Neural progenitor cell (in vitro differentiated cells): ENCODE measurements at places on chromosomes 2 and 18.

DNA sequence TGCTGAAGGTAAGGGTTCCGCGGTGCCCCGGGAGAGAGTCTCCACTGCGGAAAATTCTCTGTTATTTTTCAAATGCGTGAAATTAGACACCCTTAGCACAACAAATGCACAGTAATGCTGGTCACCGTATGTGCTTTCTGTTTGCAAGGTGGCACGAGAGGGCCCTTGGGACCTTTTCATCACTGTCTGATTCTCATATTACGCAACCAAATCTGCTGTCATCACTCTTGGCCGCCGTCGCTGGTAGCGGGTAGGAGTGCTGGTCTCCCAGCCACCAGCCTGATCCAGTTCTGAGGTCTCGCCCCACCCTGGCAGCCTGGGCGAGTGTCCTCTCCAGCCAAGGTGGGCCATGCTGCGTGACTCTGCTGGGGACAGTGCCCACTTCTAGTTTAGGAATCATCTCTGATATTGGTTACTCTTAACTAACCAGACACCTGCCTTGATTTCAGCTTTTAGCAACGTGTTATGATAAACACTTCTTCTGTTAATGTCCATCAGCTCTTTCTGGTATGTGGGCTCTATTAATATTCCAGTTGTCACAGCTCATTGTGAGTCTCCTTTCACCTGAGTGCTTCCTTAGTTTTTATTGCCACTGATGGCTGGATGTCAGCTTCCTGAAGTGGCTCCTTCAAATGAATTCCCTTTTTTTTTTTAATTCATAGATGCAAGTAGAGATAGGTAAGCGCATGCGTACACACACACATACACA is 199.4 kb downstream of the GBX2 start:
- DNase-seq = no peak

- no peak for DNase-seq
Measured at GRCh38 chr2:237682151-237682550, 54.8 kb downstream of the LRRFIP1 start.

DNA sequence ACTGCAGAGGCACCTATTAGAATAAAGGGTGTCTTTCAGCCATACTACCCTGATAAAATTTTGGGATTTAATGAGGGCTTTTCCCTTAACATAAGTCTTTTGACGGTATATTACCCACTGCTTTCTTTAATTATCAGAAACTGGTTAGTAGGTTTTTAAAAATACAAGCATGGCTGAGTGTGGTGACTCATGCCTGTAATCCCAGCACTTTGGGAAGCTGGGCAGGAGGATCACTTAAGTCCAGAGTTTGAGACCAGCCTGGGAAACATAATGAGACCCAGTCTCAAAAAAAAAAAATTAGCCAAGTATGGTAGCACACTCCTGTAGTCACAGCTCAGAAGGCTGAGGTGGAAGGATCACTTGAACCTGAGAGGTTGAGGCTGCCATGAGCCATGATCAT is 16.1 kb downstream of the CPSF3 start:
- no peak for DNase-seq

DNA sequence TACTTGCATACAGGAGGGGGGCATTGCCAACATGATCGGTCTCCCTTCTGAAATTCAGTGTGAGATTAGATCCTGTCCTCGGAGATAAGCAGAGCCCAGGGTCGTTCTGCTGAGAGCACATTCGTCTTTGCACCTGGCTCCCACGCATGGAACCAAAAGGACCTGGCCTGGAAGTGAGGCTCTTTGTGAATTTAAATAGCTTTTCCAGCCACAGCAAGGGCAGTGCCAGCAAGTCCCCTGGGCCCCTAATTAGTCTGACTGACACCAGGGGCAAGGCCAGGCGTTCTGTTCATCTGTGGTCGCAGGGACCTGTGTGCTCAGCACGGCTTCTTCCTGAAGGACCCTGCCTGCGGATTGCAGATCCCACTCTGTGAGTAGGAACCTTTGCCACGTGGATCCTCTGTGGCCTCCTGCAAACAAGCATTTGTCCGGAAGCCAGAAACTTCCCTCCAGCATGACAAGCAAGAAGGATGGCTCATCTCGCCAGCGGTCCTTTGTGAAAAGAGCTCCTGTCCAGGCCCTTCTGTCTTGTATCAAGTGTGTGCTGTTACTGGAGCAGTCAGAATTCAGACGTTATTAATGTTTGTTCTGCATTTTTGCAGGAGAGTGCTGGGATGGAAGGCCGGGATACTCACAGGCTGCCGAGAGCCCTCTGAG is 128.7 kb downstream of the TPO start:
- no peak for DNase-seq

GRCh38 chr2:217555081-217555876 is 447.5 kb downstream of the TNS1 start:
- no peak for DNase-seq

DNA sequence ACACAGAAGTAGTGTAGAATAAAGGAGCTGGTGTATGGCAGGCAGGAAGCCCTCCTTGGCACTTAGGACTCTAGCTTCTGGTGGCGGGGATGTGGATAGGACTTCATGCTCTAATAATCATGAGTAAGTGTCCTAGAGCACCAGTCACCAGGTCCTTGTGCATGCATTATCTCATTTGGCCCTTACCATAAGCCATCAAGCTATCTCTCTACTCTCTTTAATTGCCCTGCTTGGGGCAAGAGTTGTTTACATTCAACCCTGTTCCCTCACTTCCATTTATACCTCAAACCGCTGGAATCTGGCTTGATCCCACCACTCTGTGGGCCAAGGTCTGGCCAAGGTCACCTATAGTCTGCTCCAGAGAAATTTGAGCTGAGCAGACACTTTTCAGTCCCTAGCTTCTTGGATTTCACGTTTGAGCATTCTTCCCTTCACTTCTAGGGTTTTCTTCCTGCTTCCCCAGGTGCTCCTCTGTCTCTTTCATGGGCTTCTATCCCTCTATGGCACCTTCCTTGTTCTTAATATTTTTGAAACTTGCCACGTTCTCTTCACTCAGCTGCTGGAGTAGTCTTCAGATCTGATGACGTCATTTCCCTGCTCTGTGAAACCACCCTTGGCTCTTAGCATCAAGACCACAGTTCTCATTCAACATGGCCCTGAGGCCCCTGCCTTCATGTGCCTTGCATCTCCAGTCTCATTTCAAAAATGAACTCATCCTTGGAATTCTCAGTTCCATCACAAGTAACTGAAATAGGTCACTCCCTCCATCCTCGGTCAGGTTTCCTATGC is 94.9 kb upstream of the GATA6 start:
- DNase-seq = no peak

- DNase-seq = peak; percentile 45
Measured at GRCh38 chr2:237483018-237483731, 3.9 kb upstream of the MLPH start.

- no peak for DNase-seq
Measured at GRCh38 chr2:106704798-106705197, 181.2 kb downstream of the ST6GAL2 start.

GRCh38 chr2:234189230-234189629 is 138.7 kb downstream of the SPP2 start:
- peak; percentile 53 for DNase-seq

DNA sequence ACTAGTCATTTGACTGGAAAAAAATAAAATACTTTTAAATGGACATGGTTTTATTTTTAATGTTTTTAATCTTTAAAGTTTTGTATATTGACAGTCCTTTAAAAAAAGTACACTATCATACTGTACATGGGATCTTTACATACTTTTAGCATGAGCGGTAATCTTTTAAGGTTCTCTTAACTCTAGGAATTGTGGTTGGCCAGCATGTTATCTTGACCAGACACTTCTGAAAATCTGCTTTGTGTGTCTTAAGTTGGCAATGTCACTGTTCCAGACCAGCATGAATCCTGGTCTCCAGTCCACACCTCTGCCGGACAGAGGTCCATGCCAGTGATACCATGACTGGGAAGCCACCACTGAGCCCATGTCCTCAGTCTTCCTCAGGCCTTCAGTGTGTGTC is 17.7 kb downstream of the ITGB1BP1 start:
- DNase-seq = no peak

DNA sequence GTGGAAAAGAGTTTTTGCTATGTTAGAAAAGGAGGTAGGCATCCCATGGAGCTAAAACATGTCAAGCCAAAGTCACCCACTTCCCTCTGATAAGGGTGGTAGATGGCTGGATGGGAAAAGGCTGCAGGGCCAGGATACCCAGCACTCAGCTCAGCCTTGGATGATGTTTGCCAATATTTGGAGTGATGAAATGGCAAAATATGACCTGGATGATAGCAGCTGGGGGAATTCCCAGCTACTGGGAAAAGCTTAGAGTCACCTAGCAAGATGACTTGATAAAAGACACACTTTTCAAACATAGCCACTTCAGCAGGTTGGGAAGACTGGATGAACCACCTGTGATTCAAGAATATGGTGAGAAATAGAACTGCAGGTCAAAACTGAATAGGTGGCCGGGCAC is 10.1 kb downstream of the RFX8 start:
- no peak for DNase-seq

- no peak for DNase-seq
Measured at GRCh38 chr2:59077981-59078531, 836.9 kb upstream of the FANCL start.

DNA sequence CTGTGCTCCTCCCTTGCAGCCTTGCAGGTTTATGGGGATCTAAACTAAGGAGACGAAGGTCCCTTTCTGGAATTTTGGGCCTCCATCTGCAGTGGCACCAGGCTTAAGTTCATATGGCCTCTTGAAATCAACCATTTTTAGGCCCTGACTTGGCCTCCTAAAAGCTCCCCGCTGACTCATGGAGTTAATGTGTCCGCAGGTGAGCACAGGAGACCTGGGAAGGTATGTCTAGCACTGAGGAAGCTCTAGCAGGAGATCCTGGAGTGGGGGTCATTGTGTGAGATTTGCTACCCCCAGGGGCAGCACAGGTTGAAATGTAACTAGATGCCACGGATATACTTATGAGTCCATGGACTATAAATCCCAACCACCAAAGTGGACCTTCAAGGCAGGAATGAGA is 95.9 kb upstream of the CELF4 start:
- DNase-seq = no peak

DNA sequence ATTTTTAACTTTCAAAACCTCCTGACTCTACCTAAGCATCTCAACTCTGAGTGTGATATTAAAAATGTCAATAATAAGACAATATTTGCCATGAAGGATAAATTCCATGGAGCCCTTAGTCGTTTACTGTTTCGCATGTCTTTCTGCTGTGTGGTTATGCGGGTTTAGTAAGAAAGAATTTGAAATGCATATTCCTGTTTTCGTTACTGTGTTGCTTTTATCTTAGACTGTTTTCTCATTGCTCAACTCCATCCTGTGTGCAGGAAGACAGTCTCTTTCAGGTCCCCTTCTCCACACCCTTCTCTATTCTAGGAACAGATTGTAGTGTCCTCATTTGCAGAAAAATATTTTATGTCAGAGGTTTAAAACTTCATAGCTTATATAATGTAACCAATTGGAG is 82.5 kb upstream of the MAP3K20 start:
- DNase-seq = no peak

- DNase-seq = no peak
Measured at GRCh38 chr2:158817588-158817987, 22.5 kb downstream of the DAPL1 start.

DNA sequence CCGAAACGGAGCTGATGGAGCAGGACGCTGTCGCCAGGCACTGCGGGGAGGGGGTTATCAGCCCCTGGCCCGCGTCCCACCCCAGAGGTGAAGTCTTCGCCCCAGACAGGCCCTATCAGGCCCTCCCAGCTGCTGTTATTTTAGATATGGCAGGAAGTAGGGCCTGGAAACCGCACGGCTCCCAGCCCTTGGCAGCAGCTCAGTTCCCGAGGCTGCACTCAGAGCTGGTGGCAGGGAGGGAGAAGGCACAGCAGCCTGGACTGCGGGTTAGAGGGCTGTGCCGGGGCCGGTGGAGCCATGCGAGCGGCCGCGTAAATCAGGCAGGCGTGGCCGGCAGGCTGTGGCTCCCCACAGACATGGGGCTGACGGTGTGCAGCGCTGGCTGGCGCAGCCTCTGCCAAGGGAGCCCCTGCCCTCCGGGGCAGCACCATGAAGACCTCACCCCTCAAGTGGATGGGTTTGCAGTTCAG is 111.4 kb downstream of the NFATC1 start:
- no peak for DNase-seq

- no peak for DNase-seq
Measured at GRCh38 chr18:73446502-73446901, 578.7 kb upstream of the NETO1 start.

DNA sequence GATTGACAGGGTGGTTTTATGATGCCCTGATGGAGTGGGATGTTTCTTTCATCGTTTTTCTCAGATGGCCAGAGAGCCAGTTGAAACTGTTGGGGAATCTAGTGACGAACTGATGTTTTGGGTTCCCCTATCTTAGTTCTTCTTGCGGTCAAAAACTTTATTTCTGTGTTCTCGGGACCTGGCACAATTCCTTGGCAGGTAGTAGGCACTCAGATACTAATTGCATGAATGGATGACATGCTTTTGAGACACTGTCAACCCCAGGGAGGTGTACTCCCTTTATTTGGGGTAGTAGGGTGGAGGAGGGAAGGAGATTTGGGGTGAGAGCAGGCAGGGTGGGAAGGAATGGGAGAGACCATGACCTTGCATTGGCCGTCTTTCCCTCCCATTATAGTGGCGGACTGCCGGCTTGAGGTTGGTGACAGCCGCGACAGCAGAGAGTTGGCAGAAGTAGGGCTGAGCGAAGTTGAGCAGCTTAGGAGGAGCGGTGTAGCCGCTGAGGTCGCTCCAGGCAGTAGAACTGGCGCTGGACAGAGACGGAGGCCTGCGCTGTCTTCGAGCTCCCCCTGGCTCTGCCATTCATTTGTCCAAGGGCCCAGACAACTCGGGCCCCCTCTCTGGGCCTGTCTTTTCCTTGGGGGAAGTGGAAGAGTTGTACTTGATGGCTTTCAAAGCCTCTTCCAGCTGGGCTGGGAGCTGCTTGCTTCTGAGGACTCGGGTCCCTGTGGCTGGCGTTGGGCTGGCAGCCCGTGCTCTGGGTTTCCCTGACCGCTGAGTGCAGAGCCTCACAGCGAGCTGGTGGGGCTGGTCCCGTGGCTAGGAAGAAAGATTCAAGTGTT is 2.6 kb downstream of the TET3 start:
- DNase-seq = peak; percentile 54

DNA sequence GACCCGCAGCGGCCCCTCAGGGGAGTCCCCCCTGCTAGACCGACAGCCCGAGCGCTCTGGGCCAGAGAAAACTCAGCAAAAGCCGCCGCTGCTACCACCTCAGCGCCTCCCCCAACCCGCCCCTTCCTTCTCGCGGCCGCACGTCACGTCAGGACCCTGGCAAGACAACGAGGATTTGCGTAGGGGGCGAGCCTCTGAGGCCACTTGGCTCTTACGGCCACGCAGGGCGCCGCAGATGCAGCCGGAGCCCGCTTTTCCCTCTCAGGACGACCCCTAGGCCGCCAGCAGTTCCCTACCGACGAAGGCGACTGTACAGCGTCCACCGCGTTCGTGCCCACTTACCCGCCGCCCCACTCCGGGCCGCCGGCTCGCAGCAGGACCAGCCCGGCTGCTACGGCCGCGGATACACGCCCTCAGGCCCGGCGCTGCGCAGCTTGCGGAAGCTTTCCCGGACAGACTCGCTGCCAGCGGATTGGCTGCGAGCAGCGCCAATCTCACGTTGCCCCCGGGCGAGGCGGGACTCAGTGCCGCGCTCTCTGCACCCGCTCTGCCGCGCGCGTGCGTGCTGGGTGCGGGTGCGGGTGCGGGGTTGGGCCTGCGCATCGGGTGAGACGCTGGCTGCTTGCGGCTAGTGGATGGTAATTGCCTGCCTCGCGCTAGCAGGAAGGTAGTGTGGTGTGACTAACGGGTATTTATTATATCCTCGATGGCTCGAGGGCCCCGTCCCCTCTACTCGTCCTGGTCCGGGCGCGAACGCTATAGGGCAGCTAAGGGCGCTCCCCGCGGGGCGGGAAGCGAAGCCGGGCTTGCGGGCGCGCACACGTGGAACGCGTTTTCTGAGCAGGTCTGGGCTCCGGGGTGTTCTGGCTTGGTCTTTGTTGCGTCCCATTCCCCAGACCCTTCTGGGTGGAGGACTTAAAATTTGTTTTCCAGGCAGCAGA is at the start of the genes ORMDL1 and PMS1:
Gene ORMDL1 (minus strand): TSS at position 413 of the 941 bp plus-strand sequence. CDS start 1,744 bp downstream, outside the sequence.
Gene PMS1 (plus strand): TSS at position 524 of the 941 bp plus-strand sequence. CDS start 7,360 bp downstream, outside the sequence.
- peak; percentile 97 for DNase-seq
